Fibroblast of gingiva (primary cell): ENCODE measurements at places on chromosomes 6 and 20.
A peak's percentile ranks its signal among the peaks of the same experiment; 100 is the strongest.

DNA sequence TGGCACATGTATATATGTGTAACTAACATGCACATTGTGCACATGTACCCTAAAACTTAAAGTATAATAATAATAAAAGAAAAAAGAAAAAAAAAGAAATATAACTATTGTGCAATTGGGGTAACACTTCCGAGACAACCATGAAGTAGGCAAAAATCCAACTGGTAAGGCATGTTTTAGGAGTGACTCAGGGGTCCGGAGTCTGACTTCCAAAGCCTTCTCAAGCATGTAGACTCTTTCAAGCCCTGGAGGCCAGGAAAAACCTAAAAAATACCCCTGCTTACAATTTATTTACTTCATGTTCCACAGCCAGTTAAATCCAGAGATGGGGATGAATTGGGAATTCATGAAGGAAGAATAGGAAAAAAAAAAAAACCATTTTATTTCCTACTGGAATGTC, 161.3 kb upstream of the PHACTR1 start:
- peak; percentile 54 for DNase-seq

DNA sequence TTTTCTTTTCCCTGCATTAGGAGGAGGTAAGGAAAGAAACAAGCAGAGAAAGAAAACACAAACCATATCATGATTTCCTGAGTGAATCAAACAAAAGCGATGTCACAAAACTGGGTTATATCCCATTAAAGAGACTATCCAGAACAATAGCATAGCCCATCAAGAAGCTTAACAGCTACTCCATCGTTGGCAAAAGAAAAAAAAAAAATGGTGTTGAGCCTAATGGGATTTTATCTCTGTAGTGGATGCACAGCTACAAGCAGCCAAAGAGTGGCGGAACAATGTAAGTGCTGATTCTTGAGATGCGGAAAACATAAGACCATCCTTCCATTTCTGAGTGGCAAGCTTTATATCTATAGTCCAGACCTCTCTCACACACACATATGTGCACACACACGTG, 106.2 kb upstream of the NRSN1 start:
- DNase-seq, result no peak

GRCh38 chr6:90167514-90168379, 128.9 kb downstream of the BACH2 start:
- no peak for DNase-seq

GRCh38 chr20:46784436-46785127, 75.1 kb downstream of the SLC2A10 start:
- peak; percentile 7 for DNase-seq

GRCh38 chr6:33592595-33593413, 12.7 kb upstream of the BAK1 start:
- DNase-seq, result no peak

- peak; percentile 43 for DNase-seq
Observed at GRCh38 chr6:56890066-56890465, 64.8 kb upstream of the BEND6 start.
